Stimulated activated CD4-positive, alpha-beta T cell treated with anti-CD3 and anti-CD28 coated beads, TNF-alpha, amount 100 ng/mL, for 1 hour (primary cell): ENCODE measurements at places on chromosomes 13 and 19.

GRCh38 chr13:94859278-94859691, 146.9 kb upstream of the SOX21 start:
- DNase-seq, result no peak

GRCh38 chr19:44549507-44549906, 20.0 kb upstream of the CEACAM20 start:
- DNase-seq, result no peak

DNA sequence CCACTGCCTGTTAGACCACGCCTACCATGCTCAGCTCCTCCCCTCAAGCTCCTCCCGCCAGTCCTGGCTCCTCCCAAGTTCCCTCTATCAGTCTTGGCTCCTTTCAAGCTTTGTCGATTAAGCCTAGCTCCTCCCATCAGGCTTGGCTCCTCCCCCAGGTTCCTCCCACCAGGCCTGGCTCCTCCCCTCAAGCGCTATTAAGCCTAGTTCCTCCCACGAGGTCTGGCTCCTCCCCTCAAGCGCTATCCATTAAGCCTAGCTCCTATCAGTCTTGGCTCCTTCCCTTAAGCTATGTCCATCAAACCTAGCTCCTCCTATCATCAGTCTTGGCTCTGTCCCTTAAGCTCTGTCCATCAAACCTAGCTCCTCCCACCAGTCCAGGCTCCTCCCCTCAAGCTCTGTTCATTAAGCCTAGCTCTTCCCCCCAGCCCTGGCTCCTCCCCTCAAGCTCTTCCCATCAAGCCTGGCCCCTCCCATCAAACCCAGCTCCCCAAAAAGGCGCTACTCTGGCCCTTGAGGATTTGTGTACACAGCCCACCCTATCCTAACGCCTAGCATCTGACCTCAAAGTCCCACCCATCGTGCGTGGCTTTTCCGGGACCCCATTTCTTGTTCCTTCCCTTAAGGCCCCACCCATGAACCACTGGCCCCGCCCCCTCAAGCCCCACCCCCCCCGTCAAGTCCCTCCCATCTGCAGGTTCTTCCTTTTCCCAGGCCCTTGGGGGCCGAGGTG, 10.0 kb downstream of the CAMSAP3 start:
- DNase-seq, result no peak

- no peak for DNase-seq
Observed at GRCh38 chr19:33437821-33438671, 64.5 kb downstream of the CEBPG start.

DNA sequence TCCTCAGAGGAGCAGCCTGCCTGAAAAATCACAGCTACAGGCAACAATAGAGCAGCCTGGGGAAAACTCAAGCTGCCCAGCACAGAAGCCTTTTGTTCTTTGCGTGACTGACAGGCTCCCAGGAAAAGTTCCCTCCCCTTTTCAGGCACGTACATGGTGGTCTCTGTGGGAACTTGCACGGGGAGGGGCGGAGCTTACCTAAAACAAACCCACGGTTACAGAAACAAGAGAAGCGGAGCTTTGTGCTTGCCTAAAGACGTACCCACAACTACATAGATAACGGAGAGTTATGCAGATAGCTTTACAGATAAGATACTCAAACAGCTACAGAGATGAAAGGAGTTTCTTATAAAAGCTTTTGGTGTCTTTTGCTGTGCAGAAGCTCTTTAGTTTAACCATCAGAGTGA, 11.4 kb downstream of the ETFB start:
- no peak for DNase-seq

GRCh38 chr13:36837354-36838092, 18.5 kb downstream of the RFXAP start:
- no peak for DNase-seq

DNA sequence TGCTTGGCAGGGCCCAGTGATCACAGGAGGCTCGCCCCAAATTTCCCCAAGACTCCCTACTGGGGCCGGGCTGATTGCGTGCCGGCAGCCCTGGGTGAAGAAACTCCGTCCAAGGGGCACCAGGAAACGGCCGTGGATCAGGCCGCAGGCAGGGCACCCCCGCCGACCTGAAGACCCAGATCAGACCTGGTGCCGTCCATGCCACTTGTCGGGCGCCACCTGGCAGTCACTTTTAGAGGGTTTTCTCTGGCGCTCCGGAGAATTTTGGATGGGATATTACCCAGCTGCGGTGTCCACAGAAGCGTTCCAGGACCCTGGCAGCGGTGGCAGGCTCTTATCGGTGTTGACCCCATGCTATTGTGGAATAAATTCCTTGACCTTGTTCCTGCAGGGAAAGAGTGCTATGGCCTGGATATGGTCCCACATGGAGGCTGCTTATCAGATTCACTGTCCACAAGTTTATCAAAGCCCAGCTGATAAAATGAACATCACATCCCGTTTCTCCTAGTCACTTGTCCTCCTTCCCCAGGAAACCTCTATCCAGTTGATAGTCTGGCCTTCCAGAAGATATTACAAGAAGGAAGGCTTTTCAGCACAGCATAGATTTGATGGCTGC, 38.2 kb downstream of the IGFL2 start:
- no peak for DNase-seq

DNA sequence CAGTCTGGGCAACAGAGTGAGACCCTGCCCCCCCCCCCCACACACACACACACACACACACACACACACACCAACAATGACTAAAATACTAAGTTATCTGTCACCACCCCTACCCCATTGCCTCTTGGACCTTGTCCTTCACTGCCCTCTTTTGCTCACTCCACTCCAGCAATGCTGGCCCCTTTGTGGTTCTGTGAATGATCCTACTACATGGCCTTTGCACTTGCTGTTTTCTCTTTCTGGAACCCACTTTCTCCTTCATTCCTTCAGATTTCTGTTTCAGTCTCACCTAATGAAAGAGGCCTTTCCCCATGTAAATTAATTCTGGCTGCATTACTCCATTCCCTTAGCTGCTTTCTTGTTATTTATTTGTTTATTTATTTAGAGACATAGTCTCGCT, 2.5 kb upstream of the SAMD4B start:
- no peak for DNase-seq

- no peak for DNase-seq
Observed at GRCh38 chr13:113350065-113350937, 13.6 kb downstream of the GRTP1 start.

DNA sequence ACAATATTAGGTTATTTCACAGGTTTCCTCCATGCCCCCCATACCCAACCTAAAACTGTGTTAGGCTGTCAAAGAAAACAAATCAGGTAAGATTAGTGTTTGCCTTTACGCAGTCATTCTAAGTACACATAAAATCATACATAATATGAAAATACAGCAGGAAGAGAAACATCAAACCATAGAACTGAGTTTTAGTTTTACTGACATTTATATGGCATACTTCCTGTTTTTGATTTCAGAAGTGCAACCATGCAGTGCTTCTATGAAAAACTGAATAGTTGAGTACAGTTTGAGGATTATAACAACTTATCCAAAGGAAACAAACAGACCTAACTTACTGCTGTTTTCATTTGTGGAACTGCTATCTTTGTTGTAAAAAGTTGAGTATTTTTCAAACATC, 91.3 kb downstream of the KCNRG start:
- DNase-seq, result no peak

GRCh38 chr13:60893801-60894200, 496.8 kb downstream of the TDRD3 start:
- DNase-seq, result no peak

GRCh38 chr13:23928985-23929384, 31.7 kb upstream of the C1QTNF9B start:
- no peak for DNase-seq

- DNase-seq, result no peak
Observed at GRCh38 chr13:73337532-73337931, 278.7 kb downstream of the KLF5 start.

GRCh38 chr19:49004964-49005614, 11.4 kb downstream of the RUVBL2 start:
- no peak for DNase-seq

GRCh38 chr13:106233134-106233735, 302.2 kb downstream of the EFNB2 start:
- DNase-seq, result no peak

GRCh38 chr13:20980430-20980829, 77.9 kb upstream of the XPO4 start:
- DNase-seq, result no peak

GRCh38 chr19:1468821-1469254, 10.2 kb downstream of the C19orf25 start:
- DNase-seq, result no peak

GRCh38 chr13:40790154-40790616, 774 bp downstream of the SLC25A15 start:
- no peak for DNase-seq

DNA sequence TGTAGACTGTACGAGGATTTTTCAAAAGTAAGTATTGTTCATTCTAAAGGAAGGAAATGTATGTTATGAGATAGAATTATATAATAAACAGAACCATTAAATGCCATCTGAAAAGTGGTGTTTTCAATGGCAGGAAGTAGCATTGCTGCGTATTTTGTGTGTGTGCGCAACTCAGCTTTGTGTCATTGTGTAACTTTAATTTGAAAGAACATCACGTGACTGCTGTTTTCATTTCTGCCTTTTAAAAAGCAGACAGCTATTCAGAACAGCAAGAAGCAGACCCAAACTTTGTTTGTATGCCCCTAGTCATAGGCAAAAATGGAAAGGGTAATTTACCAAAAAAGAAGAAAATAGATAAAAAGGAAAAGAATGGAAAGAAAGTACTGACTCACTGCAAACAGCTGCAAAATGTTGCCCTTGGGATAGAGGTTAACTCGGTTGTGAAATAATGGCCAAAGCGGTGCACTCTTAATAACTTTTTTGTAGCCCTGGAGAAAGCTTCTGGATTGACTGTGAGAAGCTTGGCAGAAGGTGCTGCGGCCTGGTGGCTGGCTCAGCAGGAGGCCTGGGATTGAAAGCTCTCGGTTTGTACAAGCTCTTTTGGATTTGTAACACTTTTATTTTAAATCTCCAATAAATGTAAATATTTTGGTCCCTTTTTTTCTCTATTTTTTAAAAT, 97.3 kb downstream of the GGACT start:
- no peak for DNase-seq

- DNase-seq, result no peak
Observed at GRCh38 chr19:1227304-1228054, 10.3 kb downstream of the CBARP start.

GRCh38 chr19:2549701-2550191, 73.8 kb downstream of the GADD45B start:
- no peak for DNase-seq

DNA sequence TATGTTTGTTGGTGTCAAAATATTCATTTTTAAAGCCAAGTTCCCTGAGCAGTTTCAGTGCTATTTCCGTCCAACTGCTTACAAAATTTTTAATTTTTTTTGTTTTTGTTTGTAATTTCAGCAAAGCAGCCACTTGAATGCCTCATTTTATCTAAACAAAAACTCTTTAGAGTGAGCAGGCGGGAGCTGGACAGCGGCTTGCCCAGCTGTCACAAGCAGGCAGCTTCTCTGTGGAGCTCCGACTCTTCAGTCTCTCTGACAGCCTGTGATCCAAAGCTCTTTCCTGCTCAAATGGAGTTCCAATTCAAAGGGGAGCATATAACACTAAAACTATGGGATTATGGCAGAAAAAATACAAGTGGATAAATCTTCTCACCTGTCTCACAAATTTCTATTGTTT, 618.3 kb upstream of the PCDH20 start:
- DNase-seq, result no peak

- DNase-seq, result no peak
Observed at GRCh38 chr19:4019578-4019977, 12.0 kb downstream of the PIAS4 start.

DNA sequence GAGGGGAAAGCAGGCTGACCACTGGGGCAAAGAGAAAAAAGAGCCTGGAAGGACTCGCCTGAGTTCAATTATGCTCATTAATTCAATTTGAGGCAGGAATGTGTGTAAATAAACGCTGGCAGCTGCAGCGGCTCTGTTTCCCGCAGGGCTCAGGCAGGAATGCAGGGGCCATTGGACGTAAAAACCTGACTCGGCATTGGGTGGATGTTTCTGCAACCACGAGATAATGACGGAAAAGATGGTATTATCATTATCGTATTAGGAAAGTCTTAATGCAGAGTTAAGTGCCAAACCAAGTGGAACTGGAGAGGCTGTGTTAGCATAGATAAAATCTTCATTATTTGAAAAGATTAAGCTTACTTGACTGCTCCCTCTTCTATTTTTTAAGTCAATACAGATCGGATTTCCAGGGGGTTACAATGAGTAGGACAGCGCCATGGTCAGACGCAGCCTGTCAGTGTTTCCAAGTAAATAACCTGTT, 169.8 kb downstream of the SHISA2 start:
- no peak for DNase-seq

GRCh38 chr19:31613683-31614219, 264.5 kb upstream of the TSHZ3 start:
- DNase-seq, result no peak

GRCh38 chr13:105997581-105998550, 537.6 kb downstream of the EFNB2 start:
- DNase-seq, result no peak
